ENCODE measurements at places on chromosomes 11 and 22.

- no peak for DNase-seq
These were observed 325.4 kb downstream of the BRD1 start for GRCh38 chr22:49502126-49502826.

DNA sequence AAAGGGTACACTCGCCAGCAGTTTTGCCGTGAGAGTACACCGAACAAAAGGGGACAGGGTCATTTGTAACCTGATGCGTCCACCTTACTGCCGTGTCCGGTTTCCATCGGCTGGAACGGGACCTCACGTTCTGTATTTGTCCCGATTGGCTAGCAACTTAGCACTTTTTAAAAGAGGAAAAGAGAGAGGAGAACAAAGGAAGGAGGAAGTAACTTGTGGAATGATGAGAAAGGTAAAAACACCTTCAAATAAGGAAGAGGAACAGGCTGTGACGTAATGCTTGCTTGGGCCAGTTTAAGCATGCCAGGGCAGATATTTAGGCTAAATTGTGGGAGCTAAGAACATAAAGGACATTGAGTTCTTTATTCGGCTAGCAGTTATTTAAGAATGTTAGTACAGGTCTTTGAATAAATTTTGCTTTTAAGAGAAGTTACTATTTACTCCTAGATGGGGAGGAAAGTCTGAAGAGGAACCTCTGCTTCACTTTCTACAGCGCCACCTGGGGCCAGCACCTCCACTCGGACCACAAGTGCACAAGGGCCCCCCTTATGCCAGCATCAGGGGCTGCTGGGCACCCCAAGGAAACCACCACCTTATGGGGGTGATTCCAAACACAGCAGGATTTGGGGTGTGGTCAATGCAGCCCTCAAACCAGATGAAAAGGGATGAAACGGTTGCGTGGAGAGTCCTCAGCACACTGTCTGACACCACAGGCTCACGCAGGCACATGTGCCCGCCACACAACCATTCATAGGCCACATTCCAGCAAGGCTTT is 5.8 kb downstream of the ARSA start:
- DNase-seq: no peak

DNA sequence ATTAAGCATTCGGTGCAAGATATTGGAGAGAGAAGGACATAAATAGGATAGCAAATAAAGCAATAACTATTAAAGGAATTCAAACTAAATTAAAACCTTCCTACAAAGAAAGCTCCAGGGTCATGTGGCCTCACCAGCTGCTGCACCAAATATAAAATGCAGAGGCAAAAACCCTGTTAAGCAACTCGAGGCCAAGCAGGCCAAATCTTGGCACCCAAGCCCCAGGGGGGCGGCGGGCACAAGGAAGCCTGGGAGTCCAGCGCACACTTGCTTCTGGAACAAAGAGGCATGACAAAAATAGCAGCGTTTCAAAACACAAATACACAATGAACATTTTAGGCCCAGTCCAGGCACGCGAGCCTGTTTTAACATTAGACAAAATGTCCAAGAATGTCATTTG is 20.8 kb downstream of the KRTAP5-6 start:
- DNase-seq: no peak

DNA sequence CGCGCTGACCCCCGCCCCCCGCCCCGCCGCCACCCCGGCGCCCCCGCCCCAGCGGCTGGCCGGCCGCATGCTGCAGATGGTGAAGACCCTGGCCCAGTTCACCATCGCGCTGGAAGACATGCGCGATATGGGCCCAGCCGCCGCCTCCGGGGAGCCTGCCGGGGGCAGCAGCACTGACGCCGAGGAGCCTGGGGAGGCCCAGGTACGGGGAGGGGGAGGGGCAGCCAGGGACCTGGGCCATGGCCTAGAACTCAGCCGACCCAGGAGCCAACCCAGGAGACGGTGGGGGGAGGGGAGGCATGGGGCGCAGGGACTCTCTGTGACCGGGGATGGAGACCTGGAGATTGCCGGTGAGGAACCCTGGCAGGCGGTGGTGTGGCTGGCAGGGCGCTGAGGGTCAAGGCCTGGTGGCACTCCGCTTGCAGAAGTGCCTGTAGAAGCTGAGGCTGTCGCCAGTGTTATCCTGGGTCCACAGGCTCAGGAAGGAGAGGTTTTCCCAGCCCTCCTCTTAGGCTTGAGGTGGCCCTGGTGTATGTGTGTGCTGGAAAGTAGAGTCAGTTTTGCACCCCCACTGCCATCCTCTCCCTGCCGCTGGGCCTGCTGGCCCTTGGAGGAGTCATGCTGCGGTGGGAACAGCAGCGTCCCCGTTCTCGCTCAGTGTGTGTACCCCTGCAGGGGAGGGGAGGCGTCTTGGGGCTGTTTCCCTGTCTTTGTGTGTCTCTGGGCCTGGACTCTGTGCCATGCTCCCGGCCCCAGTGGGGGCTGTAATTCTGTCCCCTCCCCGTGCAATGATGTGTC is 32.9 kb upstream of the RELT start:
- DNase-seq: no peak

DNA sequence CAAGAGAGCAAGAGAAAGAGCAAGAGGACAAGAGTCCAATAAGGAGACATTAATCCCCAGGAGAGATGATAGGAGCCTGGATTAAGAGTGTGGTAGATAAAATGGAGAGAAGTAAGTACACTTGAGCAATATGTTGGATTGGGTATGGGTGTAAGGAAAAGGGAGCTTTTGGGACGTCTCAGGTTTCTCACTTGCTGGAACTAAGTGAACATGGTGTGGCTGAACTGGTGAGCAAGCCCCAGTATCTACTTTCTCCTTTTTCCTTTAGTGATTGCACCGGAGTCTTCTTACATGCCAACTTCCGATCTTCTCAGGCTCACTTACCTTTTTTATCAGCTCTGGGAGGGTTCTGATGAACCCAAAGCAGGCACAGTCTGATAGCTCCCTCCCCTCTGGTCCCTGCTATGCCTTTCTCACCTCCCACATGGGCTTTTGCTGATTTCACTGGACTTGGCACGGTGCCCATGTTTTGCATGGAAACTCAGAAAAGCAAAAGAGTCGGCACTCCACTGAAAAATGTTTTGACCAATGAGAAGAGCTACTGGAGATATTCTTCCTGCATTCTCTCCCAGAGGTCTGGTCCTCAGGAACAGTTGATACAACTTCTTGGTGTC is 14.5 kb upstream of the APLNR start:
- DNase-seq: no peak

DNA sequence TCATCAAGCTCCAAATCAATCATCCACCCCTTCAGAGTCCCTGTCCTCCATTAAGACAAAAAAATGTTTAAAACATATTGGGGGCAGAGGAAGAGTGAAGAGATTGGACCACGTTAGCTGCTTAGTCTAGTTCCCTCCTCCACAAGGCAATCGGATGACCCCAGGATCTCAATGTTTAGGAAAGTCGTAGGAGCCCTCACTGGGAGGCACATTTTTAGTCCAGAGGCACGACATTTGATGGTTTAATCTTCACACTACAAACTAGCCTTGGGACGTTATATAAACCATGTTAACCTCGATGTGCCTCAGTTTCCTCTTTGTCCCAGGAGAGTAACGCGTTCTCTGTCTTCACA is 588 bp upstream of the FAT3 start:
- DNase-seq: no peak

DNA sequence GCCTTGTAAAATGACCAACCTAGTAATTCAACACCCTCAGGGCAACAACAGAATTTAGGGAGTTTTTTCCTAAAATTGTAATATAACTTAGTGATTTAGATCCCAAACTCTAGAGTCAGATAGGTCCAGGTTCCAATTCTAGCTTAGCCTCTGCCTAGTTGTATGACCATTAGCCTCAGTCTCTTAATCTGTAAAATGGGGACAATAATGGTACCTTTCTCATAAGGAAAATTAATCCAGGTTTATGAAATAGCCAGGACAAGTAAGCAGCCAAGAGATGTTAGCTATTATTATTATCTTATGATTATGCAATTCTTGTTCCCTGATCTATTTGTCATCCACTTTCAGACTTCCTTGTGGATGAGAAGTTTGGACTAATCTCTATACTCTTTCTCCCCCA is 4.1 kb downstream of the TFIP11 start:
- DNase-seq: no peak

DNA sequence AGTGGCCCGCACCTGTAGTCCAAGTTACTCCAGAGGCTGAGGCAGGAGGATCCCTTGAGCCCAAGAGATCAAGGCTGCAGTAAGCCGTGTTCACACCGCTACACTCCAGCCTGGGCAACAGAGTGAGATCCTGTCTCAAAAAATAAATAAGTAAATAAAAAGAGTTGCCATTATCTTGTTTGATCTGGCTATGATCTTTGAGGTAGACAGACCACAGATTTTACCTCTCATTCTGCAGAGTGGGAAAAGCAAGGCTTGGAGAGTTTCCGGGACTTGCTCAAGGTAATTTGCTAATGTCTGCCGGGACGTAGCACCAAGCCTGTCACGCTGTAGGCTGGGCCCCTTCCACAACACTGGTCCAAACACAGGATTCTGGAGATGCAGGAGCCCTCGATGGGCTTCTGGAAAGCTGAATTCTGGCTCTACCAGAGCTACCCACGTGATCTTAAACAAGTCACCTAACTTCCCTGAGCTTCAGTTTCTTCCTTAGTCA is 6.8 kb downstream of the GRAP2 start:
- DNase-seq: no peak

DNA sequence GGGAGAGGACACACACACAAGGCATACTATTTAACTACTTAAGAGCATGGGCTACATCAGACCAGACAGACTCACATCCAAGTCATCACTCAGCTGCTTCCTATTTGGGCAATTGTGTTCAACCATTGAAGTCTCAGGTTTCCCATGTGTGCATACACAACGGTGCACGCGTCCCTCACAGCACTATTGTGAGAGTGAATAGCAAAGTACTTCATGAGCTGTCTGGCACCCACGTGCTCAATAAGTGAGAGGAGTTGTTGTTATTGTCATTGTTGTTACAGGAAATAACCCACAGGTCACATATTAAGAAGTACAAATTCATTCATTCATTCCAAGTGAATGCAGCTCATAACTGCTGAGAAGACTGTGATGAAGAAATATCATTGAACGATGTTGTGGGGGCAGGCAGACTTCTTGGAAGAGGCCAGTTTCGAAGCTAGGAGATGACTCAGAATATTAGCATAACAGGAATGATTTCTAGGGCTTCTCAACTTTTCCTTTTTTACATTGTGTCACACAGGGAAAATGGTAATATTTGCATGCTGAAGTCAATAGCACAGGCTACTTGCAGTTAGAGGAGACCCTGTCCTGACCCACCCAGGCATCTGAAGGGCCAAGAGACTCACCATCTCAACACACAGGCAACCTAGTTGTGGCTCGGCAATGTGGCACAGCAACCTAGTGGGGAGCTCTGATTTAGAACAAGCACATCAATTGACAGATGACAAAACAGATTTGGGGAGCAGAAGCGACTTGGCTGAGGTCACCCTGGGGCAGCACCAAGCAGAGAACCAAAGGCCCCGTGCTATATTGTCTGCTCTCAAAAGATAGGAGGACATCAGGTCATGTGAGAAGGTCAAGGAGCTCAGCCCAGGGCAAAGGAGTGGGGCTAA is 606.0 kb downstream of the BUD13 start:
- DNase-seq: no peak

All from CD4-positive, alpha-beta T cell (primary cell).